ENCODE measurements at places on chromosomes 4 and X.

DNA sequence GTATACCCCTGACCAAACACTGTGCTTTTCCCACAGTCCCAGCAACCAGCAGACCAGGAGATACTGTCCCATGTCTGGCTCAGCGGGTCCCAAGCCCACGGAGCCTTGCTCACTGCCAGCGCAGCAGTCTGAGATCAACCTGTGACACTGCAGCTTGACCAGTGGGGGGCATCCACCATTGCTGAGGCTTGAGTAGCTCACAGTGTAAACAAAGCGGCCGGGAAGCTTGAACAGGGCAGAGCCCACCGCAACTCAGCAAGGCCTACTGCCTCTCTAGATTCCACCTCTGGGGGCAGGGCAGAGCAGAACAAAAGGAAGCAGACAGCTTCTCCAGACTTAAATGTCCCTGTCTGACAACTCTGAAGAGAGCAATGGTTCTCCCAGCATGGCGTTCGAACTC is 58.1 kb downstream of the SLC10A6 start:
- no peak for DNase-seq

GRCh38 chr4:189785257-189785656 is 155.4 kb upstream of the FRG1 start:
- no peak for DNase-seq

DNA sequence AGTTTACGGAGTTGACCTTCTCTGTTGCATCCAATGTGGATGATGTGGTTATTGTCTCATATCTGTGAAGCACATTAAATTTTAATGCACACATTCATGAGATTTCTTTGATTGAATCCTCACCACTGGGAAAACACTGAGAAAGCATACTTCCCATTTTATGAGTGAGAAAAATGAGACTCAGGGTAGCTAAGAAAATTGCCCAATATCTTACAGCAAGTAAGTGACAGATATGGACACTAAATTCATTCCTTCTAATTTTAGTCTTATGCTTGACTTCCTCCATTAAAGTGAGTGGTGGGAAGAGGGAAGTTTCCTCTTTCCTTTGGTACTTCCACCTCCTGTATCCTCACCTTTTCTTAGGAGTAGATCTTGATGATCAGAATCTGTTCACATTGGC is 504.8 kb upstream of the BOD1L1 start:
- no peak for DNase-seq

DNA sequence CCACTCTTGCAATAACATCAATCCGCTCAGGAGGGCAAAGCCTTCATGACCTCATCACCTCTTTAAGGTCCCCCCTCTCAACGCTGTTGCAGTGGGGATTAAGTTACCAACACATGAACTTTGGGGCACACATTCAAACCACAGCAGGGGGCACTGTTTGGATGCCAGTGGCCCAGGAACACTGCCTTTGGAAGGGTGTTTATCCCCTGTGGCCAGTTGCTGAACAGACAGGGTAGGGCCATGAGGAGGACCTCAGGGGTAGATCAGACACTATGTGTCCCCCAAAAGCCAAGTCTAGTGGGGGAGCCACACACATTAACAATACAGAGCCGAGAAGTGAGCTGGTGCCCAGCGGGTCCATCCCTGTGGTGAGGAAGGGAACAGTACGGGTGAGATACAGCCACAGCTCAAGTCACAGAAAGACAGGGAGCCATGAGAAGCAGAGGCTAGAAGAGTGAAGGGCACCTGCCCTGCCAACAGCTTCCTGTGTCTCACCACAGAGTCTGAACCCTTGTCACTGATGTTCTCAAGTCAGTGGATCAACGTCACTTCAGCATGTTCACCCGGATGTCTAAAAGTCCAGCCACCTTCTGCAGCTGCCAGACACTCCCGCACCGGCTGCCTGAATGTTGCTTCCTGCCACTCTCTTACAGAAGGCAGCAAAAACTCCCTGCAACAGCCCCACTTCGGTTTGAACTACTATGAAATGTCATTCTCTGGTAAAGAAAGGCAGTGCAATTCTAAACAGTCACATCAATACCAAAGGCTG is 19.9 kb upstream of the MXD4 start:
- DNase-seq = no peak

DNA sequence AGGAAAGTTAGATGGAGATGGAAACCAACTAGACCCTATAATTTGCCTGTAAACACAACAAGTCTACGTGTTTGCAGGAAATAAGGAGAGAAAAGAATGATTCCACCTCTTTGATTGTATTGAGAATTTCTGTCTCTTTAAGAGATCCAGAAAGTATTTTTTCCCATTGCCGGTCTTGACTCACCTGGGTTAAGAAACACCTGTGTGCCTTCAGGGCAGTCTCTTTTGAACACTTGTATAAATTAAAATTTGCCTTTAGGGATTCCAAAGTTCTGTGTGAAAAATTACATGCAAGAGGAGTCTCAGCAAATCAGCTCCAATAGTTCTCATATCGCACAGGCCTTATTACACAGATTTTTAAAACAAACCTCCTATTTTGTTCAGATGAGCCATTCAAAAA is 46.0 kb upstream of the SMAD1 start:
- no peak for DNase-seq

DNA sequence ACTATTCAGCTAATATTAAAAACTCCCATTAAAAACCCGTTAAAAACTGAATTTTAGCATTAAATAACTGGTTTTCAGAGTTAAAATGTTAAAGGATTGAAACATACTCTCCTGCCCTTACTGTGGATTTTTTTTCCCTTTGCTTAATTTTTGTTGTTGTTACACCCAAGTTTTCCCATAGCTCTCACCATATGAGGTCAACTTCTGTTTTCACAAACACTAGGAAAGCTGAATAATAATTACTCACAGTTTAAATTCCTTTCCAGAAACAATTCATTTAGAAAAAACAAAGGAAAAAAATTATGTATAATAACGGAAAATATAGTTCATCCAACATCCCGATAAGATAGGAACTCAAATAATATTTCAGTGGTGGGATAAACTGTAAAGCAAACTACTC is 129.0 kb downstream of the PPP3CA start:
- no peak for DNase-seq

DNA sequence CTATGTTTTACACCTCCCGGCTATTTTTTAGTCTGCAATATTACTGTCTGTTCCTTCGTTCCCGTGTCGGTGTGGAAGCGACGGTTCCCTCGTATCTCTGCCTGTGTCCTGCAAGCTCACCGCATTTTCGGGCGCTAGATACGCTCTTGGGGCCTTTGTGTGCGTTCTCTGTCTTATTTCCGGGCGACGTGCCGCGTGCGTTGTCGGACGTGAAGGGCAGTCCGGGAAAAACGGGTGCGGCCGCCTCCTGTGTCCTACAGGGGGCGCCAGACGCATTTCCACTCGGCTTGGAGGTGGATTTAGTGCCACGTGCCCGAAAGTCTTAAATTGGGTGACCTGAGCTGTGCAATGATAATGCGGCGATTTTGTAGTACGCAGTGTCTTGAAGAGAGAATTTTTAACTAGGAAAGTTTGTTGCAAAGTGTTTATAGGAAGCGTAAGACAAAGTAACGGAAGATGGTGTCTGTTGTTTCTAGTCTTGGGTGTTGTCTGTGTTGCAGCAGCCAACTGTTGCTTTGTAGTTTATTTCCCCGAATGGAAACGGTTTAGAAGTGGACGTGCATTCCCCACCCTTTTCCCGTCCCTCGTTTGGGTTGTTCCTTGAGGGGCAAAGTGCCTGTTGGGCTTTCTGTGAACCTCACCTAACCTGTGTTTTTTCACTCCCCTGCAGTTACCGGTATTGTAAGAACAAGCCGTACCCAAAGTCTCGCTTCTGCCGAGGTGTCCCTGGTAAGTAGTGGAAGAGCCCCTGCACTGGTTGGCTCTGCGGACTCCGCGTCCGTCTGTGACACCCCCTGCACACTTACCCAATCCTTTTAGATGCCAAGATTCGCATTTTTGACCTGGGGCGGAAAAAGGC is 720 bp downstream of the RPL10 start:
- peak; percentile 86 for DNase-seq

DNA sequence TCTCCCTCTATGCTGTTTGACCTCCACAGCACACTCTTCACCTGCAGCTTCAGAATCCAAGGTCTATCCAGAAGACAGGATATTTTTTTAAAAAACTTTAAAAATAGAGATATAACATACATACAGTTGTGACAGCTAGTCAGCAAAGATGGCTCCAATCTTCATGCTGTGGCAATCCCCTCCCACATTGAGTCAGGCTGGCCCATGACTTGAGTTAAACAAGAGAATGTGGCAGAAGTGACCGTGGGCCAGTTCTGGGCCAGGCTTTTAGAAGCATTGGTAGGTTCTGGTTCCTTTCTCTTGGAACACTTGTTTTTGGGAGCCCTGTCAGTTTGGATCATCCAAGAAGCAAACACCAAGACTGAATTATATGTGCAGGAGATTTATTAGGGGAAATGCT is 36.1 kb upstream of the REPS2 start:
- DNase-seq = no peak
